ENCODE measurements at places on chromosomes 12 and 14. TPM values are rescaled to one million over a fixed set of nuclear protein-coding genes. Genes with fewer than 3 reads are reported as not detected.
A peak's percentile ranks its signal among the peaks of the same experiment; 100 is the strongest.

GRCh38 chr14:98953551-98954348, 318.2 kb downstream of the BCL11B start:
- peaks cover 3% of the 10 kb centered on the region for H3K4me1 ChIP-seq
- no peak overlapping the region for H3K27ac ChIP-seq
- H3K36me3 ChIP-seq: no peaks in the 10 kb centered on the region

CLEC1A gene
- total RNA-seq: 5.6 TPM

- H3K27ac ChIP-seq: no peak overlapping the region
- no peak for DNase-seq
- H3K27me3 ChIP-seq: no peaks in the 10 kb centered on the region
- H3K4me1 ChIP-seq: no peaks in the 10 kb centered on the region
- H3K36me3 ChIP-seq: no peaks in the 10 kb centered on the region
Measured at GRCh38 chr14:71776471-71777360, 155.5 kb upstream of the RGS6 start.

- H3K27ac ChIP-seq: peak overlapping the region; percentile 20
- H3K36me3 ChIP-seq: no peaks in the 10 kb centered on the region
- peak; percentile 71 for DNase-seq
- H3K4me1 ChIP-seq: peaks cover 6% of the 10 kb centered on the region
Measured at GRCh38 chr12:124921200-124922031, 7.0 kb upstream of the UBC start.

DNA sequence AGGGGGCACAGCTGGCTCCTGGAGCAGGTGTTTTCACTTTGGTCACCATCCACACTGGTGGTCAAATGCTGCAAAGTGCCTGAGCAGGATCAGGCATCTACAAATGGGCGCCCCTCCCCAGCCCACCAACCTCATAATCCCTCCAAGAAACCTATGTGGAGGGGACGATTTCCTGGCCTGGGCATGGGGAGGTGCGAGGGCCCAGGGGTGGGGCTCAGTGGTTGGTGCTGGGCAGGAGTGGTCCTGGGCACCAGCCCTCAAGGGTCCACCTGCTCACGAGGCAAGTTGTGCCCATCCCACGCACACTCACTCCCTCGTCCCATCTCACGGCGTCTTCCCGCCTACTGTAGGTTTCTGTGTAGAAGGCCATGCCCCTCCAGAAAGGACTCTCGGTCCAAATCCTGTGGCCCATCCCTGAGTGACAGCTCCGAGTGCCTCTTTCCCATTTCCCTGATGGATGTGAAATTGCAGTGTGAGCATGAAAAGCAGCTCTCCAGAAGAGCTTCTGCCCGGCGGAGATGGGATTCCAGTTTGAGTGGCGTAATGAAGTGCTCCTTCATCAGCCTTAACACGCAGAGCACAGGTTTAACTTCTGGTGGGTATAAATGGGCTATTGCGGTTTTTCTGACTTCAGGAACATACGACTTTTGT, 36.9 kb downstream of the SLC15A4 start:
- H3K4me1 ChIP-seq: no peaks in the 10 kb centered on the region
- DNase-seq: no peak
- H3K27ac ChIP-seq: no peak overlapping the region

- H3K4me1 ChIP-seq: peaks cover 5% of the 10 kb centered on the region
- no peaks in the 10 kb centered on the region for H3K27me3 ChIP-seq
- DNase-seq: no peak
- H3K36me3 ChIP-seq: no peaks in the 10 kb centered on the region
- no peak overlapping the region for H3K27ac ChIP-seq
Measured at GRCh38 chr14:72555609-72556000, 338.3 kb downstream of the DPF3 start.

DNA sequence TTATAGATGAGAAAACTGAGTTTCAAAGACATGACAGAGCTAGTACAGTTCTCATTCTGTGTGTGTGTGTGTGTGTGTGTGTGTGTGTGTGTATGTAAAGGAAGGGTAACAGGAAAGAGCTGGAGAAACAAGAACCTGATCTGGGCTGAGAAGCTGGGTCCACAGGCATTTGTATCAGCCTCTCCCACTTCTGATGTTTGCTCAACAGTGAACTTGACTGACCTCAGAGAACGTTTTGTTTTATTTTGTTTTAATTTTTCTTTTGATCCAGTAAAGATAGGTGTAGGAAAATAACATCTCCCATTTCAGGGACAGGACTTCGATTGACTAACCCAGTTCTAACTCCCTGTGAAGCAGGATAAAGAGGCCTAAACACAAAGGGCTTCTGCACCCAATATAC, 85.4 kb downstream of the STXBP6 start:
- no peaks in the 10 kb centered on the region for H3K4me1 ChIP-seq
- no peaks in the 10 kb centered on the region for H3K36me3 ChIP-seq
- H3K27ac ChIP-seq: no peak overlapping the region
- DNase-seq: no peak

DNA sequence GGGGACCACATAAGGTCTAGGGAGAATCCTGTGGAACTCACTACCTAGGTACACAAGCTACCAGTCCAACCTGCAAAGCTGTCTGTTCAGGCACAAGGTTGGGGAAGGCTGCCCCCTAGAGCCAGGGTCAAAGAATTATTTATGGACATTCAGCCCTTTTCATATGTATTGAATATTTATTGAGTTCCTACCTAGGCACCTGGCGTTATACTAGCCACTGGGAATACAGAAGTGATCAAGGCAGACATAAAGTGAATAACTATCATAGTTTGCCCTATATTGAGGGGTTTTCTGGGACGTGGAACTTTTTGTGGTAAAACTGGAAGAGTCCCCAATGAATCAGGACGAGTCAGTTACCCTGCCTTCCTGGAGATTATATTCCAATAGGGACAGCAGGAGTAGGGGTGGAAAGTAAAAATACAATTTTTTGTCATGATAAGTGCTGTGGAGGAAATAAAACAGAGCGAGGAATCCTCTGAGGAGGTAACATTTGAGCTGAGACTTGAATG, 5.8 kb upstream of the SLC48A1 start:
- H3K36me3 ChIP-seq: no peaks in the 10 kb centered on the region
- no peak overlapping the region for H3K4me3 ChIP-seq
- no peak overlapping the region for H3K27ac ChIP-seq
- no peaks in the 10 kb centered on the region for H3K27me3 ChIP-seq

GNB3 gene
- total RNA-seq: 10.1 TPM

GRCh38 chr12:99133401-99133800, 488.3 kb downstream of the APAF1 start:
- no peaks in the 10 kb centered on the region for H3K36me3 ChIP-seq
- H3K27me3 ChIP-seq: no peaks in the 10 kb centered on the region
- no peak for DNase-seq
- no peak overlapping the region for H3K4me3 ChIP-seq

DEGS2 gene
- 7.9 TPM for total RNA-seq

KLRC3 gene
- total RNA-seq: not detected

GRCh38 chr14:96945721-96946120, 148.5 kb downstream of the VRK1 start:
- H3K27ac ChIP-seq: no peak overlapping the region
- H3K4me3 ChIP-seq: no peak overlapping the region
- no peak for DNase-seq
- H3K4me1 ChIP-seq: no peaks in the 10 kb centered on the region
- no peaks in the 10 kb centered on the region for H3K36me3 ChIP-seq
- H3K27me3 ChIP-seq: no peaks in the 10 kb centered on the region

DNA sequence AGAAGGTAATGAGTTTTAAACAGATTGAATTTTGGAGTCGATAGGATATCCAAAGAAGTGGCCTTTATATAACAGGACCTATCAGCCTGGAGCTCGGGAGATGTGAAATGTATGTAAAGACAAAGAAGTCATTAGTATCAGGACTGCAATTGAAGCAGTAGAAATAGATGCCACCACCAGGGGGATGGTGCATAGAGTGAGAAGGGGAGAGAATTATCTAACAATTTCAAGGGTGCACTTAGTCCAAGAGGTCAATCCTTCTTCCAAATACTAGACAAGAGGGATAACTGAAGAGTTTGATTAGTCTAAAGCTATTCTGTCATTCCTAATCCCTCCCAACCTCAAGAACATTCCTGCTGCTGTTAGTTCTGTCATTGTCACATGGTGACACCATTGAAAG, 127.8 kb downstream of the CFAP54 start:
- DNase-seq: no peak
- H3K4me1 ChIP-seq: no peaks in the 10 kb centered on the region
- no peaks in the 10 kb centered on the region for H3K36me3 ChIP-seq
